ENCODE measurements at places on chromosomes 5 and 9.

DNA sequence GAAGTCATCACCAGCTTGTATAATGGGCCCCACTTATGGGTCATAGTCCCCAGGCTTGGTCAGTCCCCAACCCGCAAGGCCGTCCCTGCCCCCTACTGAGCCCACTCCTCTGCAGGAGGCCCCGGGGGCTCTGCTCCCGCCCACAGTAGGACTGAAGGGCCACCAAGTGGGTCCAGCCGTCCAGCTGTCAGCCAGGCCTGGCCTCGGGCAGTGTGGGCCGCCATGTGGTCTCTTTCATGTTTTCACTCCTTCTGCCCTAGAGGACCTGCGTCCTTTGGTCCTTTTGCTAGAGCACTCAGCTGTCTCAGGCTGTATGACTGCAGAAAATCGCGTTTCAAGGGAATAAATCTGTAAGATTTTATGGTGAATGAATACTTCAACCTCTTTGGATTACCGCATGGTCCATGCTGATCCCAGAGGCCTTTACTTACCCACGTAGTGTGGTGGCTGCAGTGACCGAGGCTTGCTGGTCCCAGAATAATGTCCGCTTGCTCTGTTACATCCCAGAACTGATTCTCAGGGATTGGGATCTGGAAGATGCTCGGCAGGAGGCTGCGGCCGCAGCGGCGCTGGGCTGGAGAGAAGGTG lies 105.7 kb upstream of the FAM120A start:
- no peak for DNase-seq

DNA sequence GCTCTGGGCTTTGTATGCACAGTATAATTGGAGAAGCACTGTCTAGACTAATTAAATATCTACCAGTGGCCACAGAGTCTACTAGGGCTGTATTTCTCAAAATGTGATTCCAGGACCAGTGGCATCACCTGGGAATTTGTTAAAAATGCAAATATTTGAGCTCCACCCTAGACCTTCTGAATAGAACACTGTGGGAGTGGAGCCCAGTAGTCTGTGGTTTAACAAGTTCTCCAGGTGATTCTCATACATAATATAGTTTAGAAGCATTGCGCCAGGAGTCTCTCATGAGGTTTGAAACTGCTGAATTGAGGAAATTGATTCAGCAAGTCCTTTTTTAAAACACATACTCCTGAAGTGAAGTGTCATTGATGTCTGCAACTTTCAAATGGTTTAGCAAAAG lies 74.7 kb downstream of the FCHO2 start:
- DNase-seq: no peak

- no peak for DNase-seq
Measured at GRCh38 chr5:123515904-123516303, 3.9 kb downstream of the CSNK1G3 start.

GRCh38 chr9:113636165-113636564 lies 172.6 kb downstream of the RGS3 start:
- DNase-seq: no peak

DNA sequence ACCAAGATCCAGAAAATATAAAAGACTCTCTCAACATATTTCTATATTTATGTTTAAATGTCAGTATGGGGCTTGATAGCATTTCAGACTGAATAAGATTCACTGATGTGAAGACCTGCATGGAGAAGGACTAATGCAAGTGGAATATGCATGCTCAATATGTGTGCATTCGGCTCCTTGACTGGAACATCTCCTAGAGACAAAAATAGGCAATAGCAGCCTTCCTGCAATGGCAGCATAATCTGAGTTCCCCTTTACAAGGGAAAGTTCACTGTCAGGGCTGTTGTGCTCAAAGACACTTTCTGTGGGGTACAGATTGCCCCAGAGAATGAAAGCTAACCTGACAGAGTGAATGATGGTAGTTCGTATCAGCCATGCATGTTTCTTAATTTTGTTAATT lies 42.4 kb downstream of the STARD4 start:
- DNase-seq: no peak

- no peak for DNase-seq
Measured at GRCh38 chr5:172791286-172791685, 20.3 kb upstream of the DUSP1 start.

All from activated T-helper 1 cell treated with anti-CD3 and anti-CD28 coated beads, Interleukin-2, amount 50 U/mL, for 16 hours (primary cell).